ENCODE measurements at places on chromosomes 1 and 21. TPM values are rescaled to one million over a fixed set of nuclear protein-coding genes. Genes with fewer than 3 reads are reported as not detected.

GRCh38 chr21:37917612-37918011 is 1.4 kb upstream of the KCNJ6 start:
- DNase-seq = peak; percentile 62

Gene CLDN17
- total RNA-seq = not detected

Gene MFAP2
- total RNA-seq = 53.4 TPM

- no peak for DNase-seq
Observed at GRCh38 chr1:206967096-206967849, 3.0 kb downstream of the FCAMR start.

Gene CCDC17
- total RNA-seq = 0.46 TPM

Gene NR0B2
- not detected for total RNA-seq

DNA sequence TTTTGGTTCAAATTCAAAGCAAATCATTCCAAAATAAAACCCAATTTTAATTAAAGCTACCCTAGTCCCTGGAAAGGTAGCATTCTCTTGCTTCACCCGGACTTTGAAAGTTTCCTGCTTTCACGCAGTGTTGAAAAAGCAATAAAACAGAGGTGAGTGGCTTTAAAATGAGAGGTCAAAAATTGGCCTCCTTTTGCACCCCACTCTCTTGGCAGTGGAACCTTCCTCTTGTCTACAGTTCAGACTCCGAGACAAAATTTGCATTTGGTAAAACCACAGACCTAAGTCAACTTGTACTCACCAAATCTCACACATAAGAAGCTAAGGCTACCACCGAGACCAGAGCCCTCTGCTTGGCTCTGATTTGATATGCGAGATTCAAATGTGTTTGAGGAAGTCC is 252.7 kb downstream of the TTLL7 start:
- DNase-seq = no peak

Gene SPRR2G
- total RNA-seq = 3.1 TPM

Gene DNALI1
- total RNA-seq = 0.71 TPM

DNA sequence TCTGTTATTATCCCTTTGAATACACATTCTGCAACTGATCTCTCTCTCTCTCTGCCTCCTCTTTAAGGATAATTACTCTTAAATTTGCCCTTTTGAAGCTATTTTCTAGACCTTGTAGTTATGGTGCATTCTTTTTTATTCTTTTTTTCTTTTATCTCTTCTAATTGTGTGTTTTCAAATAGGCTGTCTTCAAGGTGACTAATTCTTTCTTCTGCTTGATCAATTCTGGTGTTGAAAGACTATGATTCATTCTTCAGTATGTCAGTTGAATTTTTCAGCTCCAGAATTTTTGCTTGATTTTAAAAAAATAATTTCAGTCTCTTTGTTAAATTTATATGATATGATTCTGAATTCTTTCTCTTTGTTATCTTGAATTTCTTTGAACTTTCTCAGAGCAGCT is 95.6 kb upstream of the GPR52 start:
- DNase-seq = no peak

Gene CELA3A
- not detected for total RNA-seq

Gene ADAMTS4
- total RNA-seq = 1.3 TPM

Gene VPS13D
- total RNA-seq = 24.3 TPM

DNA sequence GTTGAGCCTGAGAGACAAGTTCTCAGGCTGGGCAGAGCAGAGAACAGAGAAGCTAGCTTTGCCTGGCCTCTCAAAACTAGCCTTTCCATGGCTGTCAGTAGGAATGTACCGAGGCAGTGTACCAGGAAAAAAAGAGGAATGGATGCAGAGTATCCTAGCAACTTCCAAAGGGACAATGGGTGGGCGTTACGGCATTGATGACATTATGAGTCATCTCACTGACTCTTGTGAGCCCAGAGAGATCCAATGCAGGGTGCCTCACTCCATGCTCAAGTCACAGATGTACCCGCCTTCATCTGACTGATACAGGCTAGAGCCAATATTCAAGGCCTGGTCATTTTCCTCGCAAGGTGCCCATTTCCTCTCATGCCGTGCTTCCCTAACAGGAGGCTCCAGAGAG is 51.4 kb upstream of the C8B start:
- no peak for DNase-seq

Gene MAP3K21
- 10.2 TPM for total RNA-seq

- DNase-seq = no peak
Observed at GRCh38 chr1:145701306-145701862, 5.8 kb downstream of the PDZK1 start.

GRCh38 chr1:2271841-2272655 is 43.9 kb downstream of the SKI start:
- no peak for DNase-seq

- DNase-seq = no peak
Observed at GRCh38 chr1:76669131-76669530, 198.1 kb upstream of the ST6GALNAC5 start.

Gene FAM177B
- not detected for total RNA-seq

- DNase-seq = no peak
Observed at GRCh38 chr1:220473440-220473839, 54.5 kb upstream of the MARK1 start.

GRCh38 chr1:145849356-145850160 is 4.1 kb downstream of the NUDT17 start:
- no peak for DNase-seq

DNA sequence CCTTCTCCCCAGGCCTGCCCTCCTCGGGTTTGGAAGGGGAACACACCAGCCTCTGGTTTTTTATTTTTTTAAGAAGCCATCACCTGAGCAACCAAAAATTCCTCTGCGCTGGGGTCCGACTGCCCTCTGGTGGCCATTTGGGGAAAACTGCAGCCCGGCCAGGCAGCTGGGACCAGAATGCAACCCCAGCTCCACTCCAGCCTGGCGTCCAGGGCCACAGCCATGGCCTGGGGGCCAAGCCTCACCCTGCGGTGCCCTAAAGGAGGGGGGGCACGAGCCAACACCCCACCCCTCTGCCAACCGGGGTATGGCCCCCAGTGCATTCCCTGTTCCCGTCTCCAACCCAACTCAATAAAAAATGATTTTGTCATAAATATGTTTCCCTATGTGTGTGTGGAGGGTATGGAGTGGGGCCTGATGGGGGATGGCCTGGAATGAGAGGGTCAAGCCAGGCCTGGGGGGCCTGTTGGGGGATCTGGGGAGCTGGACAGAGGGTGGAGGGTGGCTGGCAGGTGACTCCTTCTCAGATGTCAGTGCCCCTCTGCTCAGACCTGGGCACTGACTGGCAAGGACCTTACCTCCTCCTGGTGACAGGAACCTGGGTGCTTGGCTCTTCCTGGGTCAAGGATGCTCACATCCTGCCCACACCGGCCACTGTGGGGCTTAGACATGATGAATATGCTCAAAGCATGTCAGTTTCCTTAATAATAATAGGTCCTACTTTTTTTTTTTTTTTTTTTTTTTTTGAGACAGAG is 3.2 kb downstream of the GPR3 start:
- DNase-seq = peak; percentile 38

- no peak for DNase-seq
Observed at GRCh38 chr1:61042466-61043009, 39.8 kb upstream of the NFIA start.

DNA sequence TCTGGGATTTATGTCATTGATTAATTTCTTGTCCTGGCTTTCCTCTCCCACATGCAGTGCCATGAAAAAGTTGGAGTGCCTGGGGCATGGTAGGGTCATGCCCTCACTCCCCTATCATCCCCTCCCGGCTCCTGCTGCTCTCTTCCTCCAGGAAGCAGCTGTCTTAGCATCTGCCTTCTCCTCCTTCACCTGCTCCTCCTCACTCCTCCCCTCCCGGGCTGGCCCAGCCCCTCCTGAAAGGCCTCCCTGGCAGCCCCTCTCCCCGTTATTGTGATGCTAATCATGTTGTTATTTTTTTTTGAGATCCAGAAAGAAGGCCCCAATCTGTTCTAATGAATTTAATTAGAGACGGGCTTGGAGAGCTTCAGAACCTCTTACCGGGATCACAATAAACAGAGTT is 36.3 kb upstream of the NFASC start:
- no peak for DNase-seq

Gene C1orf226
- total RNA-seq = 0.71 TPM

Gene CLCA4
- not detected for total RNA-seq

- DNase-seq = no peak
Observed at GRCh38 chr1:225572422-225572821, 80.5 kb downstream of the ENAH start.

GRCh38 chr1:87131809-87132283 is 196.8 kb upstream of the LMO4 start:
- DNase-seq = peak; percentile 52

Gene SMIM1
- 4.6 TPM for total RNA-seq

Gene KRTAP21-2
- total RNA-seq = not detected

Gene TAF12
- 27.6 TPM for total RNA-seq

- peak; percentile 30 for DNase-seq
Observed at GRCh38 chr1:48817505-48818114, 40.9 kb upstream of the BEND5 start.

Gene CRABP2
- 4.0 TPM for total RNA-seq

DNA sequence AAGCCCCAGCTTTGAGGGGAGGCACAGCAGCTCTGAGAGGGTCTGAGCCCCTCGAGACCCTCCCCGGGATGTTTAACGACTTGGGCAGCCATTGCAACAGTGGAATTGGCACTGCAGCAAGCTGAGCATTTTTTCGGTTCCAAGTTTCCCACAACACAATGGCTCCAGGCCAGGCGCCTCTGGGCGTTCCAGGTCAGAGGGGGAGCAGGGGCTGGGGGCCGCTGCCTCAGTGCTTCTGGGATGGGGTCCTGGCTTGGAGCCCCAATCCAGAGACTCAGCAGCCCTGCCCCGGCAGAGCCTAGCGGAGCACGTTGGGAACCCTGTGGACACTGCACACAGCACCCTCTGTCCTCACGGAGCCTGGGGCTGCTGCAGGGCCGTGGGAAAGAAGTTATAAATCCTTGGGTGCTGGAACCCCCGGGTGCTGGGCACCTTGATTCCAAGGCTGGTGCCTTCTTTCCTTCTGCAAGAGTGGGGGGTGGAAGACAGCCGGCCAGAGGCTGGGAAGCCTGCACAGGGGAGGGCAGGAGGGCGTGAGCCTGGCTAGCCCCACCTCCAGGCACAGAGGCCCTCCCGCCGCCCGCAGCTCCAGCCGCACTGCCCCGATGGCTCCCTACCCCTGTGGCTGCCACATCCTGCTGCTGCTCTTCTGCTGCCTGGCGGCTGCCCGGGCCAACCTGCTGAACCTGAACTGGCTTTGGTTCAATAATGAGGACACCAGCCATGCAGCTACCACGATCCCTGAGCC is 50.1 kb downstream of the COL18A1 start:
- no peak for DNase-seq

Gene FCN3
- not detected for total RNA-seq

Gene TMEM125
- 2.3 TPM for total RNA-seq

Gene TLR5
- total RNA-seq = 0.32 TPM

- no peak for DNase-seq
Observed at GRCh38 chr1:37257646-37258045, 216.7 kb upstream of the ZC3H12A start.

DNA sequence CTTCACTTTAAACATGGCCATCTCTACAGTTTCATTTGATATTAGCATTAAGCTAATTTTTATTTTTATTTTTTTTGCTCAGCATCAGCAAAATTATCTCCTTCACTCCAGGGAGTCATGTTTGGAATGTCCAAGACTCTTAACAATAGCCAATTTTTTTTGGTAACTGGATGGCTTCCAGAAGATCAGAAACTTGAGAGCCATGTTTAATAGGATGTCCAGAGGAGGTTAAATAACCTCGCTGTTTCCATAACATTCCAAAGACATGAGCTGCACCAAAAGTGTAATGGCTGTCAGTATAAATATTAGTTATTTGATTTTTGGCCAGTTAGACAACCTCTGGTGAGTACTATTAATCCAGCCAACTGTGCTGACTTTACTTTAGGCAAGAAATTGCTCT is 80.7 kb downstream of the DNTTIP2 start:
- DNase-seq = no peak

Gene RBM11
- 0.25 TPM for total RNA-seq

DNA sequence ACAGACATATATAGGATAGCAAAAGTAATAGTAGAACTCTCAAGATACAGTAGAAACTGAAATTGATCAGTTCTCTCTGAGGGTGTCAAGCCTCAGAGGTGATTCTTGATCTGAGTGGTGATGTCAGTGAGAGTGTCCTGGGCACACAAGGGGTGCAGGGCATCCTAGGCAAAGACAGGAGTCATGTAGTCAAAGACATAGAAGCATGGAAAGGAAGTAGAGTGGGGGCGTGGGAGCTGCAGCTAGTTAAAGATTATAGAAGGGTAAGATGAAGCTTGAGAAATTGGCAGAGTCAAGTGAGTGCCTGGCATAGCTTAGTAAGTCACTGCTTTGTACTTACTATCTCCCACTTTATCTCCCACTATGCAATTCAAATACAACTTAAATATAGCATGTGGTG is 22.8 kb downstream of the CDC7 start:
- no peak for DNase-seq
